Right atrium auricular region (tissue), 2 donors: ENCODE measurements at places on chromosomes 3 and 15.

GRCh38 chr3:96915445-96915844, 101.1 kb downstream of the EPHA6 start:
- no peak for DNase-seq

DNA sequence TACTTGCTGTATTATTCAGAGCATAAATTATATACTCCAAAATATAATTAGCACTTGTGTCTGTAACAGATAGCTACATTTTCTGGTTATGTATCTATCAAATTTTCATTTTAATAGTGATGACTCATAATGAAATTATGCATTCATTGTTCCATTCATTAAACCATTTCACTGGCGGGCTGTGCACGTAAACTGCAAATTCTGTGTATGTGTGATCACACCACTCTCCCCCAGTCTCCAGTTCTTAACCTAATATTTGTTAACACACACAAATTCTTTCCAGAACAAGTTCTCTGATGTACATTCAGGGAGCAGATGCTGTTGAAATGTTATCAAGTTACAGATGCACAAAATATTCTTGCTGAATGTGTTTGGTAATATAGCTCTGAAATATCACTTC, 3.8 kb upstream of the KCNMB2 start:
- DNase-seq: no peak

DNA sequence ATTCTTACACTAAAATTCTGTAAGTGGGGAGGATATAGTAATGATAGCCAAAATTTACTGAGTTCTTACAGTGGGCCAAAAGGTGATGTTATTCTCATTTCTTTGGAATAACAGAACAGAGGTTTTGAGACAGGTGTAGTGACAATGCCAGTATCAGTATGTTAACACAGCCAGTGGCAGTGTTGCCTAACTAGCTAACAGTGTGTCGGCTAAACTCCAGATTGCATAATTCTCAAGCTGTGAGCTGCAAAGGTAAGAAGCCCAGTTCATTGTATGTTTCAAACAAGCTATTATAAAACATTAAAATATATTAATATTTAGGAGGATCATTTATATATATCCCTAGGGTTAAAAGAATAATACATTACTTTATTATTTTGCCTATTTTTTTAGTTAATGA, 920 bp downstream of the SLC15A2 start:
- no peak for DNase-seq

DNA sequence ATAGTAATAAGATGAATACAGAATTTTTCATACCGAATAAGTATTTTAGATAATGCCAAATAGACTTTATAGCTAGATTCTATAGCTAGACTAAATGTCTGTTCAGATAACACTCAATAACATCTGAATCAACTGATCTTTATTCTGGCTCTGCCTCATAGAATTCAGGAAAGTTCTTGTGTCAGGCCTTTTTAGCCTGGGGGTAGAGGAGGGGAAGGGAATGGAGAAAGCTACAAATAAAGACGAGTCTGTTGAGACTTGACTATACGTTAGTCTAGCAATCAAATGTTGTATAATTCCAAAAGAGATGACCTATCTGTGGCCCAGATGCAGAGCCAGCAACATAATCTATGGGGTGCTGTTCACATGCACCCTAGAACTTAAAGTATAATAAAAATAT, 106.6 kb upstream of the ABI3BP start:
- DNase-seq: no peak

GRCh38 chr15:77482570-77482969, 61.9 kb downstream of the HMG20A start:
- DNase-seq: no peak

DNA sequence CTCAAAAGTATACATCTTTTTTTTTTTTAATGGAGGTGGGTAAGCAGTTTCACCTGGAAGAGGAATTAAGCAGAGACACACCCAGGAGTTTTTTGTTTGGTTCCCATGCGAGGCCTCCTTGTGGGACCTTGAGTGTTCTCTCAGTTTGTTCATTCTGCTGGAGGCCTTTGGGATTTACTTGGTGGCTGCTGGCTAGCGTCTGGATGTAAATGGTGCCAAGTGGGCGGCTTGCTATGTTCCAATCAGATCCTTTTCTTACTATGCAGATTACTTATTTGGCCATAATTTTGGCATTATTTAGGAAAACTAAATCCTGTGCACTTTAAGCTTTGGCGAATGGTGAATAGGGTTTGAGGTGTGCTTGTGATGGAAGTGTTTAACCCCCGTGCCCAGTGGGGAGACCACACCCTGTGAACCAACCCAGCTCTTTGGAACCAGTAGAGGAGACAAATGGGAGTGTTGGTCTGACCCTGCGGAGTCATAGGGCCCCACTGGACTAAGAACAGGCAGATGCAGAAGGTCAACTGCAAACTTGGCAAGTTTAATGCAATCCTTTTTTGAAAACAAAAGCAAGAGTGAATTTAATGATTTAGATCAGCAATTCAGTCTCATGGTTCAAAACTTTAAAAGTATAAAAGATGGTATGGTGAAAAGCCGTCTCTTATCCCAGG, 79.4 kb downstream of the EBLN2 start:
- DNase-seq: peak; percentile 58

GRCh38 chr15:82663186-82663600, 16.0 kb upstream of the CPEB1 start:
- DNase-seq: no peak

- DNase-seq: peak; percentile 73
Observed at GRCh38 chr3:127547761-127548605, 42.5 kb downstream of the TPRA1 start.

GRCh38 chr15:59447367-59447766, 9.4 kb downstream of the FAM81A start:
- no peak for DNase-seq

- no peak for DNase-seq
Observed at GRCh38 chr3:181892848-181893247, 181.1 kb downstream of the SOX2 start.

GRCh38 chr3:188683032-188683521, 488.7 kb upstream of the TPRG1 start:
- DNase-seq: no peak

DNA sequence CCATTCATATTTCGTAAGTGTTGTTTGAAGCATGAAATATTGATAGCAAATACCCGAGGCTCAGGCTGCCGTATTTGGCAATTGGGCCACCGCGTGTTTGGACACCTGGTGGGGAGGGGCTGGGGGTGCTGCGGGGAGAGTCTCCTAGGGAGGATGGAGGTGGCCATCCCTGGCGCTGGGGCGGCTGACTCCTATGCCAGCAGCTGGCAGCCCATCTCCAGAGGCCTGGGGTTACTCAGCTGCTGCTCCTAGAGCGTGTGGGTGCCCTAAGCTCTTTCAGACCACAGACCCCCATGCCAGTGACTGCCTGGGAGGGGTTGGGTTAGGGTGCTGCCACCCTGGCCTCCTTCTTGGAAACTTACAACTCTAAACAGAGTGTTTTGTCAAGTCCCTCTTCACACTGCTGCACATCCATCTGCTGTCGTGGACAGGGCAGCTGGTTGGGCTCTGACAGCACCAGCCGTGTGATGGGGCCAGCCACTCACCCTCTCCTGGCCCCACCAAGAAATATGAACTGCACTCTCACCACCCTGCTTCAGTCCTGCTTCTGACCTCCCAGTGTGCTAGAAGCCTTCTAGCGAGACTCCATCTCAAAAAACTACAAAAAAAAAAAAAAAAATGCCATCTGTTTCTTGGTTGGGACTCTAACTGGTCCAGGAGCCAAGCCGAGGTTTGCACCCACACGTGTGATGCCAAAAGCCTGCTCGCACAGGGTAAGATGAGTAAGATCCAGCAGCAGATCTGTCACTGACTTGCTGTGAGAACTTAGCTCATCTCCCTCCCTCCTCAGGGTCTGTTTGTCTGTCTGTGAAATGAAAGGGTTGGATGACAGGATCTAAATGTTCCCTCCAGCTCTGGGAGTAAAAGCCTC, 156.2 kb downstream of the MEGF11 start:
- DNase-seq: no peak

DNA sequence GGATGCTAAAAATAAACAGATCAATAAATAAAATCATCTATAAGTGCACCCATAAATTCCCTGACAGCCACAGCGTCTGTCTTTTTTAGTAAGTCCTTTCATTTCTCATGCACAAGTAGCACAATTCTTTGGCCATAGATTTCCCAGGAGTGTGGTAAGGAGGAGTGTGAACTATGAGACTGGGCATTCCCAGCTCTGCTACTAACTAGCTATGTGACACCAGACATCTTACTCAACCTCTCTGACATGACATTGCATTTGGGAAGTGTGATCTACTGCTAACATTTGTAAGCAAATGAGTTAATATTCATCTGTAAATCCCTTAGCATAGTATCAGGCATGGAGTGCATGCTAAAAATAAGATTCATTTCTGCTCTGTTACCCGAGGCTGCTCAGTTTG, 301.7 kb downstream of the NTRK3 start:
- no peak for DNase-seq

- DNase-seq: peak; percentile 63
Observed at GRCh38 chr3:139830817-139831216, 104.2 kb upstream of the CLSTN2 start.

GRCh38 chr3:169169340-169169963, 494.1 kb downstream of the MECOM start:
- DNase-seq: no peak

DNA sequence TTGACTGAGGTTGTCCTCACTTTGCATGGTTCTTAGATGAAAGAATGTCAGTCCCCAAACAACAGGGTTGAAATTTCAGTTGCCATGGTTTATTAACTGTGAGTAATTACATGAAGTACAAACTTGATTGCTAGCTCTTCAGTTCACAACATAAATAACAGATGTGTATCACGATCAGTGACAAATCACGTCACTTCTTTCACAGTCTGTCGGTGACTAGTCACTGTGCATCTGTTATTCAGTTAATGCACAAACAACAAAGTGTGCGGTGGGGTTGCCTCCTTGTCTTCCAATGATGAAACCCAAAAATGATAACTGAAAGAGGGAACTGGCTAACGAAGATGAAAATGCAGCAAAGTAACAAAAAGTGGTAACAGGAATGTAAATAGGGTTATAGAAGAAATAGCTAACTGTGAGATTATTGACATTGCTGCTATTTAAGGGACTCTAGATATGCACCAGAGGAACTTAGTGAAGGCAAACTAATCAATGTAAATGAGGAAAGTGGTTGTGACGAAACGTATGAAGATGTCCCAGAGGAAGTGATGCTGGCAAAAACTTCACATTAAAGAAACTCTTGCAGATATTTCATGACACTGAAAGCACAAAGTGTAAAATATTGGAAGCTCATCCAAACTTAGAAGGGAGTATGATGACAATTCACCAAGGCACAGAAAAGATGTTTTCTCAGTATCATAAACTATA, 159.3 kb downstream of the WDR76 start:
- no peak for DNase-seq

GRCh38 chr3:148369381-148369780, 328.3 kb upstream of the AGTR1 start:
- no peak for DNase-seq
